ENCODE measurements at places on chromosomes 6 and 20.

DNA sequence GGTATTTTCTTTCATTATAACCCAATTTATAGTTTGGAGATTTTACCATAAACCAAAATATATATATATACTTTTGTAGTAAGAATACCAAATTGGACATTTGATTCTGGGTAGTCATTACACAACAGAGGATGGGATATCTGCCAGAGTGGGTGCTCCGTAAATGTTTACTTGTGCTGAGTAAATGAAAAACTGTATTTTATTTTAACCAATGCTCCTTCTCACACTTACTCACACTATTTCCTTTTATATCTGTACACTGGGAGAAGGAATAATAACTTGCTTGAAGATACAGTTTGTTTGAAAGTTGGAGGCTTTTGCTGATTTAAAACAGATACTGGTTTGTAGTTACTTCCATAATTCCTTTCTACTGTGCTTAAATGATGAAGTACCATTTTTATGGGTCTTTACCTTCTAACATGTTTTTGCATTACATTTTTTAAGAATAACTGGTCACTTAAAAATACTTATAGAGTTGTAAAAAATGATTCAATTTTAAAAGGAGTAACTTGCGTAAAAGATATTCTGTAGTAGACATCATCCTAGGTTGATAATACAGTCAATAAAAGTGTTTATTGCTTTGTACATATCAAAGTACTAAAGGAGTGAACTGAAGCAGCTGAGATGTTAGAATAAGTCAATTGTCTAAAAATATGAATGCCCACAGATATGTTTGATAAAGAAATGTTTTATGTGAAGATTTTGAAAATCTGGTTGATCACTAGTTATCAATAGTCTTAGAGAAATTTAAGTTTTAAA lies 411.7 kb downstream of the UTRN start:
- ATAC-seq: no peak

GRCh38 chr20:58817748-58818147 lies 33.0 kb downstream of the GNAS-AS1 start:
- no peak for ATAC-seq

GRCh38 chr20:19566226-19566945 lies 191.7 kb upstream of the RIN2 start:
- ATAC-seq: no peak

DNA sequence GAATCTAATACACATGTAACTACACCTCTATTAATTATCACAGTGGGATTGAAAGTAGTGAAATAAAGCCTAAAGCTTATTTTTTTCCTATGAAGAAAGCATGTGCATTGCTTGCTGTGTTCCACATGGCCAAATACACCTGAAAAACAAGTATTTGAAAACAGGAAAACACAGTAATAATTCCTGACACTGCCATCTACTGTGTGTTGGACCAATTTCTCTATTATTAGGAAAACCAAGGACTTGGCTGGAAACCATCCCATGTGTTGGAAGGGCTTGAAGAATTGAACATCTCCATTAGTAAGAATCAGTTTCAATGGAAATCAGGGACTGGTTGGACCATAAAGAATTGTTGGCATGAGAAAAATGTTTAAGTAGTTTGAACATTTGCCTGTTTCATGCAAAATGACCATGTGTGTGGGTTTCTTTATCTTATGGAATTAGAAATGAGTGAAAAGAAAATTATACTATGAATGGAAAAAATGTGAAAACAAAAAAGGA lies 124.1 kb downstream of the PHF3 start:
- ATAC-seq: no peak

DNA sequence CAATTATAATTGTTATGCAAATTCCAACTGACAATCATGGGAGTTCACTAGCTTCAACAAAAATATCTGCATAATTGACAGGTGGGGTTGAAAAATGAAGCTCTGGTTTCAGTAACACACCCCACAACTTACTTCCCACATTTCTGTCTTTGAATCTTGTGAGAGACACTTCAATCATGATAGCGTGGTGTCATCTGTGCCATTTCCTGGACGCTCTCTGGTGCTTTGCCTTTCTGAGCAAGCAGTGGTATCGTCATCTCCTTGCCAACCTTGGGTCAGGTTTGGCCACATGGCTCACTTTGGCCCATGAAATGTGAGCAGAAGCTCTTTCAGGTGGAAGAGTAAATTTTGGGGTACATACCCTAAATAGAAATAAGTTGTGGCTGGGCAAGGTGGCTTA lies 10.2 kb downstream of the BMP7 start:
- ATAC-seq: no peak

GRCh38 chr6:158391276-158391675 lies 79.0 kb downstream of the TULP4 start:
- ATAC-seq: no peak

- peak; percentile 43 for ATAC-seq
Measured at GRCh38 chr6:68778356-68779020, 143.4 kb downstream of the ADGRB3 start.

DNA sequence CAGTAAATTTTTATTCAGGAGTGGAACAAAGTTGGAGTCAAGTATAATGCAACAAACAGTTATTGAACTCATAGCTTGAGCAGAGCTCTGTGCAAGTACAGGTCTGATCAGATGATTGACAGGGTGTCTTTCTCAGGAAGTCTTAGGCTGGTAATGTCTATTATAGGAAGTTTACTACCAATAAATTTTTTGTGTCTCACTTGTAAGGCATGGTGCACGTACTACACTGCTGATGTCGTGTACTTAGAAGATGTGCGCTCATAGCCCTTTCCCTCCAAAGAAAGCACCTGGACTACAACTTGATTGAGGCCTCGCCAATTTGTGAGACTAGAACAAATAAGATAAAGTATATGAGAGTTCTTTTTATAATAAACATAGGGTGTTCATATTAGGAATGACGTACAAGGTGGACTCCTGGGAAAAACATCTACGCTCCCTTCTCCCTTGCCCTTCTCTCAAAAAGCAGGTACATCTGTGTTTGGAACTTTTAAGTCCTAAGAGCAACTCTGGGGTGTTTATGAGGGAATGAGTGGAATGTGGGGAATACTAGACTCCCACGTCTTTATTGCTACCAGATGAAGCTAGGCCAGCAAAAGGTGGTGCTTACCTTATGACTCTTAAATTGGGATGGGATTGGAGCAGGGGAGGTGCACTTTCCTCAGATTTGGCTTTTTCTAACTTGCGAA lies 1.5 kb downstream of the NDUFAF5 start:
- ATAC-seq: no peak

Measured in gastroesophageal sphincter (tissue), 4 donors.